ENCODE measurements at places on chromosomes 5 and 9.

- no peak for DNase-seq
These were observed 37.5 kb upstream of the STRBP start for GRCh38 chr9:123305879-123306278.

DNA sequence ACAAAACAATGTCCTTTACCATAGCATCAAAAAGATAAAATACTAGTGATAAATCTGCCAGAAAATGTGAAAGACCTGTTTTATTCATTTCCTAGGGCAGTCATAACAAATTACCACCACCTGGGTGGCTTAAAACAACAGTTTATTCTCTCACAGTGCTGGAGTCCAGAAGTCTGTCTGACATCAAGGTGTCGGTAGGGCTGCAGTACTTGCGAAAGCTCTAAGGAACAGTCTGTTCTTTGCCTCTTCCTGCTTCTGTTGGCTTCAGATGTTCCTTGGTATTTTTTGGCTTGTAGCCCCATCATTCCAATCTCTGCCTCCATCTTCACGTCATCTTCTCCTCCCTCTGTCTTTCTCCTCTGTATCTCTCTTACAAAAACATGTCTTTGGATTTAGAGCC, 51.0 kb downstream of the PTPDC1 start:
- peak; percentile 90 for DNase-seq

GRCh38 chr5:169997798-169998197, 17.5 kb upstream of the INSYN2B start:
- no peak for DNase-seq

- DNase-seq, result no peak
These were observed 9.6 kb upstream of the DBN1 start for GRCh38 chr5:177483042-177483441.

DNA sequence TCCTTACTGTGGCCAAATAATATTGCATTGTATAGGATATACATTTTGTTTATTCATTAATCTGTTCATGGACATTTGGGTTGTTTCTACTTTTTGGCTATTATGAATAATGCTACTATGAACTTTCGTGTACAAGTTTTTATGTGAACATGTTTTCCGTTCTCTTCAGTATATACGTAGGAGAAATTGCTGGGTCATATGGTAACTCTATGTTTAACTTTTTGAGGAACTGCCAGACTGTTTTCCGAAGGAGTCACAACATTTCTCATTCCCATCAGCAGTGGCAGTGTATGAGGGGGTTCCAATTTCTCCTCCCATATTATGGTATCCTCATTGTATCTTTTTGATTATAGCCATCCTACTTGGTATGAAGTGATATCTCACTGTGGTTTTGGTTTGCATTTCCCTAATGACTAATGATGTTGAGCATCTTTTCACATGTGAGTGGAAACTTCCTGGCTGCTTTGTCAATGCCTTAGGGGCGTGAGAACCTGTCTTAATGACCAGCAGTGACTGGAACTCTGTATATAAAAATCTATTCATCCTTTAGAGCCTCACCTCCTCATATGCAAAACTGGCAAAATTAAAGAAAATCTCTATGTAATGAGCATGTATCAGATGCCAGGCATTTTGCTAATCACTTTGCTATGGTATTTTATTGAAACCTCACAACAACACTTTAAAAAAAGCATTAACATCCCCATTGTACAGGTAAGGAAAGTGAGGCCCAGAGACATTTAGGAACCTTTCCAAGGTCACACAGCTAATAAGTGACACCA, 47.8 kb upstream of the TGFBR1 start:
- no peak for DNase-seq

DNA sequence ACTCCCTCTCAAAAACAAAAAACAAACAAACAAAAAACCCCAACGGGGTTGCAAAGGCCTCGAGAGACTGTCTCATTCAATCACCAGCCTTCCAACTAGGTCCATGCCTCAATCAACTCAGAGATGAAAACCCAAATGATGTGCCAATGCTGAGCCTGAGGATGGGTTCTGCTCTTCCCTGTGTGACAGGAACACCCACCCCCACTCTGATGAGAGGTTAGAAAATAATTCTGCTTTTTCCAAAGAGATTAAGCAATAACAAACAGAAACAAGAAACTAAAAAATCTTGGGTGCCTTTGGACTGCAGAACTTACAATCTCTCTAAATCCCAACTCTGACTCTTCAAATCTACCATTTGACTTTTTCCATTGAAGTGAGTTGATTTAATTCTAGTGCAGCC, 25.5 kb upstream of the FBP1 start:
- no peak for DNase-seq

GRCh38 chr5:142118155-142118686, 9.6 kb downstream of the NDFIP1 start:
- no peak for DNase-seq
